Esophagus squamous epithelium (tissue), 5 donors: ENCODE measurements at places on chromosomes 12 and 14.

DNA sequence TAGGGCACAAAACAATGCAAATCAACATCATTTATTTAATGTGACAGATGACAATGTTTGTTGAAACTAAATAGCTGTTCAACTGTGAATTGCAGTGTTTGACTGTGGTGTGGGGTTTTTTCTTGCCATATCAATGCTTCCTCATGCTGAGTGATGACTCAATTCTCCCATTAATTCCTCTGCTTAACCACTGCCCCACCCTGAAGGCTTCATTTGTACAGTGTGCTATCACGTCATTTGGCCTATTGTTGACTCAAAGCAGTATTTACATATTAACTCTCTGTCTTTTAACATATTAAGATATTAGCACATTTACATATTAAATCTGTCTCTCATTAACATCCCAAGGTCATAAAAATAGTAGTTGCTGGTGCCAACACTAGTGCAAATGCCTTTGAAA, 164.8 kb upstream of the NRXN3 start:
- DNase-seq = no peak

GRCh38 chr12:75665216-75665615, 153.8 kb upstream of the KRR1 start:
- no peak for DNase-seq

DNA sequence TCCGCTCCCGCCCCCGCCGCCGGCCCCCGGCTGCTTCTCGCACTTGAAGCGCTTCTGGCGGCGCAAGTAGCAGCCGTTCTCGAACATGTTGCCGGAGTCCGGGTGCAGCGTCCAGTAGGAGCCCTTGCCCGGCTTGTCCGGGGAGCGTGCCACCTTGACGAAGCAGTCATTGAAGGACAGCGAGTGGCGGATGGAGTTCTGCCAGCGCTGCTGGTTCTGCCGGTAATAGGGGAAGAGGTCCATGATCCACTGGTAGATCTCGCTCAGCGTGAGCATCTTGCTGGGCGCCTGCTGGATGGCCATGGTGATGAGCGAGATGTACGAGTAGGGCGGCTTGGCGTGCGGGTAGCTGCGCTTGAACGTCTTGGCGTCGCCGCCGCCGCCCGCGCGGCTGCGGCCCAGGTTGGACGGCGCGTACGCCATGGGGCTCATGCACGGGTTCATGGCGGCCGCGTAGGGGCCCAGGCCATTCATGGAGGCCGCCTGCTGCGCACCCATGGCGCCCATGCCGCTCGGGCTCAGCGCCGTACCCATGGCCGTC, 3.0 kb downstream of the FOXA1 start:
- DNase-seq = no peak

- no peak for DNase-seq
Observed at GRCh38 chr14:78847801-78848200, 677.6 kb downstream of the NRXN3 start.

DNA sequence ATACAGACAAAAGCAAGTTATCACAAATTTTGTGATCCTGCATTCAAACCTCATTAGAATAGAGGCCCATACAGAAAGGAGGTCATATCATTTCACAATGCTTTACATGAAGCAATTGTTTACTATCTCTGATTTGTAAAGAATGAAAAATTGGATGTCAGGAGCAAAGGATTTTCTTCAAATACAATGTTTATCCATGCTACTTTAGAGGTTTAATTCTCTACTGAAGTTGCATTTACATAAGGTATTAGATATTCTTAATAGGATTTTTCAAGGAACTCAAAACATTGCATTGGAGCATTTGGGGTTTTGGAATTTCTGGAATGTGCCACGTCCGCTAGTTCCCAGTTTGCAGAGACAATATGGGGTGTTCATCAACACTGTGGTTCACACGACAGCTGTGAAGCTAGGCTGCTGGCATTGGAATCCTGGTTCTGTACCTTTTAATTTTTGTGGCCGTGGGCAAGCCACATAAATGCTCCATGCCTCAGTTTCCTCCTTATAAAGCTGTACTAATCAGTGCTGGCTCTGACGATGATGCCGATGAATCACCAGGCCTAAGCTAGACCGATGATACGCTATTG, 174.8 kb downstream of the APAF1 start:
- DNase-seq = no peak

GRCh38 chr14:31083781-31084180, 57.6 kb upstream of the STRN3 start:
- no peak for DNase-seq

GRCh38 chr14:99426813-99427346, 53.8 kb downstream of the SETD3 start:
- DNase-seq = no peak

DNA sequence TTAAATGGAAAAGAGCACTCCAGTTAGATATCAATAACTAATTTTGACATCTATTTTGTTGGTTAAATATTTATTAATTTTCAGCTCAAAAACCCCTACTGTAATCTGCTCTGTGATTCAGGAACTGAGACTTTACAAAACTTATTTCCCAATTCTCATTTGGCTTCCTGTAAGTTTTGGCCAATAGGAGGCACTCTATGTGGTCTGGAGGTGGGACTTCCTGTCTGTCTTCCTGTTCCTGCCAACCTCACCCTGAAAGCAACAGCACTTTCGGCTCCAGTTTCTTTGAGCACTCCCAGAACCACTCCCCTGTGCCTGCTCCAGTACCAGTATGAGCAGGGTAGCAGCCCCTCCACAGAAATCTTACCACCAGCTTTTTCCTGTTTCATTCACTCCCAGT, 1027.0 kb downstream of the VRK1 start:
- no peak for DNase-seq
